ENCODE measurements at places on chromosomes 6 and 20.

- no peak for DNase-seq
Observed at GRCh38 chr20:62636446-62636845, 5.9 kb upstream of the SLCO4A1 start.

DNA sequence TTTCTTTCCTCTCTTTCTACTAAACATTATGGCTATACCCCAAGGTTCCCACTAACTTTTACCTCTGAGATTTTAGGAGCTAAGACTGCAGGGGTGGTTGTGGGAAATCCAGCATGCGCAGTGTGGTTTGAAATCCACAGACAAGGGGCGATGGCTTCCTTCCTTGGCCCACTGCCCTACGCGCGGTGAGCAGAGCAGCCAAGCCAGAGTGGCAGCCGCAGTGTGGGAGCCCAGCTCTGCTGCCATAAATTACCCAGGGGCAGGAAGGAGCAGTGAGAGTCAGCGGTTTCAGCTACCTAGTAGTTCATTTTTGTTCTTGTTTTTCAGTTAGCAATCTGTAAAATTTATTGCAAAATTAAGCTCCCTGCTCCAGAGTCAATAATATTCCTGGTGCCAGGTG is 101.4 kb downstream of the BMP2 start:
- no peak for DNase-seq

- no peak for DNase-seq
Observed at GRCh38 chr6:11778648-11779328, at the start of gene ADTRP. ADTRP (minus strand) TSS chr6:11778803; CDS start chr6:11778759, 44 bp downstream.

- no peak for DNase-seq
Observed at GRCh38 chr6:71028877-71029252, 72.0 kb upstream of the B3GAT2 start.

- DNase-seq: no peak
Observed at GRCh38 chr20:1813101-1813529, 82.1 kb upstream of the SIRPA start.

DNA sequence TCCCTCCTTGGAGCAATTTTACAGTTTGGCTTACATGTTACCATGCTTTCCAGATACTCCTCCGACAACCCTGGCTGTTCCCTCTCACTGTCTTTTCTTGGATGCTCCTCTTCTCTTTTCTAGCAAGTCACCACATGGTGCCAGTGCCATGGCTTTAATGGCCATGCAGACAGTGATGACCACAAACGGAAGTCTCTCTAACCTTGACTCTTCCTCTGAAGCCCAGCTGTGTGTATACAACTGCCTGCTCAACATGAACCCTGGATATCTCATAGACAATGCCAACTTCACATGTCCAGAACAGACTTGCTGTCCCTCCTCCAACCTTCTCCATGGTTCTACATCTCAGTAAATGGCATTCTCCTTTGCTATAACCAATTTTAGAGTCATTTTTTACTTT is 49.8 kb upstream of the NEDD9 start:
- no peak for DNase-seq

GRCh38 chr6:101650402-101651100 is 257.0 kb downstream of the GRIK2 start:
- no peak for DNase-seq

DNA sequence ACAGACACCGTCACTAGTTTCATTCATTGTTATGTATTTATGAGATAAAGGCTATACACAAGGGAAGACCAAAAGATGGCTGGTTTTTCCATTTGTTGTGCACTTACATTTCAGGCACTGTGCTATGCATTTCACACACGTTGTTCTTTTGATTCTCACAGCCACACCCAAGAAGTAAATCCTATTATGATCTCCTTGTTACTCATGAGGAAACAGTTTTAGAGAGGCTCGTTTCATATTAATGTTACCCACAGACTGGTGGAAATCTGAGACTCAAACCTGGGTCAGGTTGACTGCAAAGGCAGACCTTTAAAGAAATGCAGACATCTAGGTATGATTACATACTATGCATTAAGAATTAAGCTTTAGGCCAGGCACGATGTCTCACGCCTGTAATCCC is 34.9 kb downstream of the SHLD1 start:
- no peak for DNase-seq

GRCh38 chr6:142881290-142881689 is 63.7 kb downstream of the HIVEP2 start:
- DNase-seq: no peak
